ENCODE measurements at places on chromosomes 2 and 18. TPM values are rescaled to one million over a fixed set of nuclear protein-coding genes. Genes with fewer than 3 reads are reported as not detected.

DSG2 gene
- 21.2 TPM for total RNA-seq

GMCL1 gene
- total RNA-seq: 11.2 TPM

KCNIP3 gene
- total RNA-seq: 0.29 TPM

UGGT1 gene
- total RNA-seq: 80.0 TPM

MIB1 gene
- total RNA-seq: 56.9 TPM

CHRNA1 gene
- total RNA-seq: not detected

RIT2 gene
- total RNA-seq: not detected

NGEF gene
- 4.7 TPM for total RNA-seq

PXDN gene
- 324 TPM for total RNA-seq

REG3A gene
- total RNA-seq: not detected

SOWAHC gene
- total RNA-seq: 17.7 TPM

KIAA2012 gene
- not detected for total RNA-seq

CPS1 gene
- 21.7 TPM for total RNA-seq

GPBAR1 gene
- total RNA-seq: 0.36 TPM

LHCGR gene
- not detected for total RNA-seq

SLC16A14 gene
- under 0.01 TPM for total RNA-seq

ADD2 gene
- total RNA-seq: not detected

OR6B2 gene
- not detected for total RNA-seq

PRSS56 gene
- total RNA-seq: not detected

SERPINB11 gene
- total RNA-seq: not detected

TMEM247 gene
- total RNA-seq: not detected

LOXHD1 gene
- not detected for total RNA-seq

B3GNT2 gene
- total RNA-seq: 19.2 TPM

WNT10A gene
- not detected for total RNA-seq

GPAT2 gene
- total RNA-seq: 2.2 TPM

FKBP1B gene
- 3.3 TPM for total RNA-seq

CDH7 gene
- not detected for total RNA-seq

CSRNP3 gene
- 2.7 TPM for total RNA-seq

MAP3K2 gene
- 65.4 TPM for total RNA-seq

CLHC1 gene
- 14.5 TPM for total RNA-seq

IL1A gene
- total RNA-seq: not detected

VSNL1 gene
- 0.36 TPM for total RNA-seq

SP100 gene
- total RNA-seq: 149 TPM

CNRIP1 gene
- total RNA-seq: 46.3 TPM

CCDC93 gene
- total RNA-seq: 40.5 TPM

Data from osteoblast (primary cell).